ENCODE measurements at places on chromosomes 12 and 14.

- DNase-seq: no peak
Observed at GRCh38 chr14:23118506-23119362, at the start of gene CEBPE. CEBPE (minus strand) TSS chr14:23119255; CDS start chr14:23119091, 164 bp downstream.

- DNase-seq: no peak
Observed at GRCh38 chr12:93745286-93745685, 68.1 kb downstream of the CRADD start.

DNA sequence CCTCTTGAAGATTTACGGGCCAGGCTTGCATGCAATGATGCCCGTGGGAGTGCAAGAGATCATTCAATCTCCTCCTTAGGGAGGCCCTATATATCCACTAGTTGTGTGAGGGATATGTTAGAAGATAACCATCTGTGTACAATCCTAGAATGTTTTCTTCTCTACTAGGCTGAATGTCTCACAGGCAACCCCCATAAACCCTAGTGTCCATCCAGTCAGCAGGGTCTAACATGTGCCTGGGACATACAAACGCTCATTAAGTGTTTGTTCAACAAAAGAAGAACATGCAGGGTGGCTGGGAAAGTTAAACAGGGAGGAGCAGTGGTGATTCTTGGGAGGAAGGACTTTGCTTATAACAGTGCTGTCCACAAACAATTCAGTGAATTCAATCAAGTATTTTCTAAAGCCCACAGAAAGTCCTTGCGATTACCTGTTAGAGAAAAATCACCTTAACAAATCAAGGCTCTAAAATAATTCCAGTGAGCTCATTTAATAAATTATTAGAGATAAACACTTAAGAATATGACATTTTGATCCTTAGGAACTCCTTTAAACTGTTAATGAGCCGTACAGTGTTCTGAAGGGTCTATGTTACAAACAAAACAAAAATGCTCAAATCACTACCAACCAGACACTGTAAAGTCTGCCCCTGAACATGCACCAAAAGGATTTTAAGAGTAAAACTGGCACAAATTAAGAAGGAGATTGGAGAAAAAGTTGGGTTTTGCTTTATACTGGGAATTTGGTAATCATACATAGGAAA is 96.6 kb upstream of the FERMT2 start:
- DNase-seq: no peak

GRCh38 chr14:100384819-100385813 is 62.0 kb downstream of the SLC25A47 start:
- DNase-seq: no peak

DNA sequence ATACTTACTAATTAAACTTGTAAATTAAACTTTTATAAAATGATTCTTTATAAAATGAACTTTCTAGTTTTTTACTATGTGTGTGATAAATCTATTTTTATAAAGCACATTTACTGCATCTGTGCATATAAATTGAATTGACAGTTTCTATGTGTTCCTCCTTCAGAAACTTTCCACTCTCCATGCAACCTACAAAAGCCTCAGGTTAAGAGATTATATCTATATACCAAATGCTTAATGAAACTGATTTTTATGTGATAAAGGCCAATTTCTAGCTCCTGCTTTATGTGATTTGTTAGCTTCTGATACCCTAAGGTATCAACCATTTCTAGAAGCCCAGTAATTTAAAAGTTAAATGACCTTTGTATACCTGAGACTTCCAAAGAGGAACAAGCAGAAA is 174.0 kb downstream of the SRGAP1 start:
- no peak for DNase-seq

DNA sequence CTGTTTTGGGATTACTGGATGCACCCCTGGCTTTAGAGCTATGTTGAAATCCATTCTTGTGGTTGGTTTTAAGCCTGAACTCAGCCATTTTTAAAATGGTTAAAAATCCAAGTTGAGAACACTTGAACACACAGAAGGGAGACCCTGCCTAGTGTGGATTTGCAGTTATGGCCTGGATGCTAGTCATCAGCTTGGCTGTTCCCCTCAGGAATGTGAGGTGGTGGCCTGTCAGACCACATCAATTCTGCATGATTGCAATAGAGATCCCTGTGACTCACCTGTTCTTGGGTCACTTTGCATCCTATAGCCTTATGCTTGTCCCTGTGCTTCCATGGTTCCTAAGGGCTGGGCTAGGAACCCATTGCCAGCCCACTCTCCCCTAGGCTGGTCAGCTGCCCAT is 454.1 kb downstream of the ATP23 start:
- no peak for DNase-seq

GRCh38 chr12:64538121-64538520 is 72.2 kb upstream of the RASSF3 start:
- DNase-seq: no peak

DNA sequence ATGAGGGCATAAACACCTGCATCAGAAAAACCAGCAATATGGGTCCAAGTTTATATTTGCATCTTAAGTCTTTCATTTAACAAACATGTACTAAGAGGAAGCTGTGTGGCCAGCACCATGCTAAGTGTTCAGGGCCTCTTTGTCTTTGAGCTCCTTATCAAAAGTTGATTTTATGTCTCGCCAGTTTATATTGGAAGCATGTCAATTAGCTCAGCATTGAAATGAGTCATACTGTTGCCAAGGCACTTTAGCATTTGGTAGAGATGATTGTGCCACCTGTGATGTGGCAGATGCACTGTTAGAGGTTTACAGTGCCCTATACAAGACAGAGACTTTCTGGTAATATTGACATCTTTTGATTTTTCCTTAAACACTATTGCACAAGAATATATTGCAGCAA is 68.5 kb downstream of the BHLHE41 start:
- no peak for DNase-seq

- DNase-seq: no peak
Observed at GRCh38 chr14:95776798-95777534, 63.0 kb upstream of the TCL1A start.

- no peak for DNase-seq
Observed at GRCh38 chr12:121288158-121288845, 8.2 kb downstream of the CAMKK2 start.

GRCh38 chr12:109020146-109020795 is 597 bp downstream of the SVOP start:
- DNase-seq: no peak

- DNase-seq: no peak
Observed at GRCh38 chr12:109892748-109893147, 7.3 kb upstream of the TCHP start.

- no peak for DNase-seq
Observed at GRCh38 chr14:90483571-90483974, 86.7 kb downstream of the CALM1 start.

GRCh38 chr14:90449411-90449810 is 52.6 kb downstream of the CALM1 start:
- DNase-seq: no peak

GRCh38 chr12:71157601-71158233 is at the start of gene TSPAN8:
TSPAN8 (minus strand) TSS chr12:71157999; CDS start chr12:71157678, 321 bp downstream.
- DNase-seq: no peak

DNA sequence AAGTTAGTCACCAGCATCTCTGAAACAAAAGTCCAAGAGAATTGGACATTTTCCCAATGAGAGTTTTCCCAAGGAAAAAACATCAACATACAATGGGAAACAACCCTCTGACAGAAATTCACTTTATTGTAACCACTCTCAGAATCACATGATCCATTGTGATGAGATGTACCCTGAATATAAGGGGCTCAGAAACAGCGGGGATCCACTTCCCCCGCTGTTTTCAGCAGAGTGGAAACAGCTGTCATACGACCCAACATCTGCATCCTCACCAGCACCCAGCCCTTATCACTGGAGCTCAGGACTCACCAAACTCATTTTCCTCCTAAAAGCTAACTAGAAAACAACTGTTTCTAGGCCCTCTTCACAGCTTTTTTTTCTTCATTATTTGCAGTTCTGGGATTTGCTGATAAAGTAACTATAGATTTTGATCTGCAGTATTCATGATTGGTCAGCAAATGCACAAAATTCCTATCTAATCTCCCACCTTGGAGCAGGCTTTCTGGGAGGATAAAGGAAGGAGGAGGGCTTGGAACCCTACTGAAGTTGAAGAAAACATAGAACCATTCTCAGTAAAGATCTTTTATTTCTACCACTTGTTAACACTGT is 31.3 kb downstream of the CORO1C start:
- no peak for DNase-seq

- DNase-seq: no peak
Observed at GRCh38 chr12:12336049-12336411, 14.0 kb downstream of the MANSC1 start.

DNA sequence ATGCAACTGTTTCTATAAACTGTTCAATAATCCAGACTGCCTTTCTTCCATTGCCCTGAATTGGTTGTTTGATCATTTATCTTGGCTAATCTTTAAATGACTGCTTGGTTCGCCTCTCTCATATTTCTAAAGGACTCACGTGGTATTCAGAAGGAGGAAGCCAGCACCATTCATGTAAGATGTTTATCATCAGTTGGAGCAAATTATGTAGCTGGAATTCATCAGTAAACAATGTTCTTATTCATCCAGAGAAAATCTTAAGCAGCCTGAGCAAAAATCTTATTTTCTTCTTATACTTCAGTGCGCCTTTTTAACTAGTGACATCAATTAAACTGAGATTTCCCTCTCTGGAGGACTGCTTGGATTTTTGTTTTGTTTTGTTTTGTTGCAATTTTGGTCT is 538.7 kb upstream of the TMEM132C start:
- DNase-seq: no peak

- DNase-seq: no peak
Observed at GRCh38 chr12:104515899-104516298, 59.2 kb downstream of the CHST11 start.

DNA sequence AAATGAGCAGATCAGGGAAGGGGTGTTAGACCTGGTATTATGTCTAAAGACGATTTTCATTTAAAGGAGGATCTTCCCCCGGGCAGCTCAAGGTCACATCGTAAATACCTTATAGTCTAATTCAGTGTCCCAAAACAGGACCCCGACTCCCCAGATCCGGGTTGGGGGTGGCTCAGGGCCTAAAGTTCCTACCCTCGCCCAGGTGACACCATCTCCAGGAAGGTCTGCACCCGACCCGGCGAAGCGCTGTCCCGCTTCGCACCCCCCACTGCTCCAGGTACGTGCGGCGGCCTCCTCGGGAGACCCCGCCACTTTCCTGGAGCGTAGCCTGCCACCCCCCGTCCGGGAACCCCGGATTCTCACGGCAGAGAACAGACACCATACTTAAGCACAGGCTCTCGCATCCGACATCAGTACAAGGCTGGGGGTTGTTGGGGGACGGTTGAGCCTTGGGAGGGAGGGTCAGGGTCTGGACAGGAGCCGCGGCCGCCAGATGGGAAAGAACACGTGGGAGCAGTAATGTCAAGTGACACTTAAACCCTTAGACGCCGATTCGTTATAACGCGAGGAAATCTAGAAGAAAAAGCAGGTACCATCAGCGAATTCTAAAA is 556 bp downstream of the TIMM9 start:
- DNase-seq: peak; percentile 7

GRCh38 chr12:84793558-84794367 is 118.8 kb downstream of the SLC6A15 start:
- no peak for DNase-seq

GRCh38 chr12:128018067-128018466 is 248.9 kb upstream of the TMEM132C start:
- DNase-seq: no peak

DNA sequence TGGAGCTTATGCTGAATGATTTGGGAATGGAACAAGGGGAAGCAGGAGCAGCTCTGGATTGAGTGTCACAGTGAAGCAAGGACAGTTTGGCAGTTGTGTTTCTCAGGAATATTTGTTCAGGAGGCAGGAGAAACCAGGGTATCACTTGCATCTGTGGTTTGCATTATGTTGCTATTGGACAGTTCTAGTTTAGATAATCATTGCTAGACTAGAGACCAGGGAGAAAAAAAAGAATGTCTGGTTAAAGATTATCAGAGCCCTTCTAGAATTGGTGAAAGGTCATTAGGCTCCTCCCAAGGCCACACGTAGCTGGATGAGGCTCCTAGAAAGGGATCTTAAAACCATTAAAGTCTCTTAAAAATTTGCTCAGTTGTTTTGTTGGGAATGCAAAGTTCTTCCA is 17.0 kb upstream of the SRSF5 start:
- DNase-seq: no peak

- DNase-seq: no peak
Observed at GRCh38 chr12:130489293-130489692, 151.6 kb downstream of the PIWIL1 start.

DNA sequence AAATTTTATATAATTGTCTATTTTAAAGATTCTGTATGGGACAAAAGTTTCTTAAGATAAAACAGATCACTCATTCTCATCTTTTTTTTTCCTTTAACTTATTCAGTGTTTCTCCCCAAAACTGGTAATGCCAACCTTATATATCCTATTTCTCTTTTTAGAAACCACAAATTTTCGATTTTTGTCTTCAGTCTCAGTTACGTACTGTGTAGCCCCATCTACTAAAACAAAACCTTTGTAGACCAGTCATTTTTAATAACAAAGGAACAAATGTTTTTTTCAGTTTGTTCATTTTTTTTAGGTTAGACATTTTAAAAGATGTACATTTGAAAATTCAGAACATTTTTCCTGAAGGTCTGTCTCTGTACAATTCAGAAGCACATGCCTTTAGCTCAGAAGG is 18.2 kb downstream of the PNMA1 start:
- DNase-seq: no peak

- no peak for DNase-seq
Observed at GRCh38 chr12:105907982-105908381, 230.8 kb downstream of the NUAK1 start.

DNA sequence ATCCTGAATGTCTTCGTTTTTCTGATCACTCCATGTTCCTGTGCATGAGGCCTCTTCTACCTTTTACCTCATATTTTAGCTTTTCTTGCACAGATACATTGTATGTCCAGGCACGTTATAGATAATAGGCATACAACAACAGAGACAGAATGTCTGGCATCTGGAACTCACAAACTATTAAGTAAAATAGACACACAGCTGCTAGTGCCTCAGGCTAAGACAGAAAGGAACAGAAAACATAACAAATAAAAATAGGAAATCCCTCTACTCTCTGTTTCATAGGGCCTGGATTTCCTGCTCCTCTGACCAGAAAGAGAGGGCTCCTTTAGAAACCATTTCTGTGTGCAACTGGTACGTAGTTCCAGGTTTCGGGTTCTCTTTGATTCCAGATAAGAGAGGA is 48.6 kb downstream of the ATXN7L3B start:
- no peak for DNase-seq

- no peak for DNase-seq
Observed at GRCh38 chr12:30823156-30823699, 68.5 kb upstream of the CAPRIN2 start.

DNA sequence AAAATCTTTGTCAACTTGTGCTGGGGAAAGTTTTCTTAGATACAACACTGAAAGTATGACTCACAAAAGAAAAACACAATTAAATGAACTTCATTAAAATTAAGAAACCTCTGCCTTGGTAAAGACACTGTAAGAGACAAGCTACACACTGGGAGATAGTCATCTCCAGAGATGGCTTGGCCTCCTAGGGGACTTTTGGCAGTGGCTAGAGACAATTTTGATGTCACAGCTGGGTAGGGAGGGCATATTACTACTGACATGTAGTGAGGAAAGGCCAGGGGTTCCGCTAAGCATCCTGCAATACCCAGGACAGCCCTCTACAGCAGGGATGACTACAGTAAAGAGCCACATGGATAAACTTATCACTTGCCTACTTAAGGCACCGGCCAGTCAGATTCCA is 8.7 kb upstream of the RNASE4 start:
- no peak for DNase-seq

GRCh38 chr12:19842116-19842515 is 402.8 kb downstream of the AEBP2 start:
- DNase-seq: no peak

GRCh38 chr12:54958048-54958658 is 26.4 kb downstream of the TESPA1 start:
- DNase-seq: no peak

Data from stimulated activated CD8-positive, alpha-beta memory T cell treated with anti-CD3 and anti-CD28 coated beads, Interleukin-7, amount 100 ng/mL, for 1 hour (primary cell).